ENCODE measurements at places on chromosomes 12 and 14.

GRCh38 chr12:66803930-66804329 is 125.1 kb upstream of the GRIP1 start:
- no peak for DNase-seq

DNA sequence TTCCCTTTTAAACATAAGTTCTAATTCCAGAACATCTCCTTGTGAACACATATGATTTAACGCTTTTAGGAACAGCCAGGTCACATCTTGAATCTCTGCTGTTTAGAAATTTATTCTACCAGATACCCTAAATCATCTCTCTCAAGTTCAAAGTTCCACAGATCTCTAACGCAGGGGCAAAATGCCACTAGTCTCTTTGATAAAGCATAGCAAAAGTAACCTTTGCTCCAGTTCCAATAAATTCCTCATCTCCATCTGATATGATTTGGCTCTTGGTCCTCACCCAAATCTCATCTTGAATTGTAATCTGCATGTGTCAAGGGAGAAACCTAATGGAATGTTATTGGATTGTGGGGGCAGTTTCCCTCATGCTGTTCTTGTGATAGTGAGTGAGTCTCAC is 96.3 kb upstream of the PLEKHA5 start:
- no peak for DNase-seq

DNA sequence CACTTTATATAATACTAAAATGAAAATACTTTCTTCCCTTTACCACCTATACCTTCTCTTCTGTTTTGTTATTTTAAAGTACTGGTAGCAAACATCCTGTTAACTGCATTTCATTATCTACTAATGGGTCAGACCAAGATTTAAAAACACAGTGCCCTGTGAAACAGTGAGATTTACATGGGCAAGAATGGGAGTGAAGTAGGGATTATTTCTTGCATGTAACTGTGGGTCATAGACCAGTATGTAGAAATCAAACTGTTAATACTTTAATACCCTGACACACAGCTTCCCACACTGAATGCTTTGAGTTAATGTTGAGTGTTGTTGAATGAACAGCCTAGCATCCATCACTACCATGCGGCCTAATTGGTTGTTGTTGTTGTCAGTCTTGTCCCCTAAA is 61.6 kb downstream of the PLEKHA5 start:
- no peak for DNase-seq

- DNase-seq, result no peak
These were observed 32.6 kb downstream of the STON2 start for GRCh38 chr14:81367563-81367962.

DNA sequence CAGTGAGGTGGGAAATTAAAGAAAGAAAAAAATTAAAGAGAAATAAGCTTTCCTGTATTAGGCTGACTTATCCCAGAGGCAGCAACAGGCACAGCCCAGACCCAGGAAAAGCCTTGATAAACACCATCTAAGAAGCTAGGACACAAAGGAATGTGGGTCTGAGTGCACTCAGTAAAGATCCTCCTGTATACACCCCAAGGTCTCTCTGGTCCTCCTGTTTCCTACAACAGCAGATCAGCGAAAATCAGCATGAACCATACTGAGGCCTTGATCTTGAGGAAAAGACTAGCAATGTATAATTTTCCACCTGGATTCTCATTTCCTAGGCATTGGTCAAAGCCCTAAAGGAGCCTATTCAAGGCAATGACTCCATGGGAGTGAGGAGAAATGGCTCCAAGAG is 486.3 kb upstream of the CCDC196 start:
- DNase-seq, result no peak

DNA sequence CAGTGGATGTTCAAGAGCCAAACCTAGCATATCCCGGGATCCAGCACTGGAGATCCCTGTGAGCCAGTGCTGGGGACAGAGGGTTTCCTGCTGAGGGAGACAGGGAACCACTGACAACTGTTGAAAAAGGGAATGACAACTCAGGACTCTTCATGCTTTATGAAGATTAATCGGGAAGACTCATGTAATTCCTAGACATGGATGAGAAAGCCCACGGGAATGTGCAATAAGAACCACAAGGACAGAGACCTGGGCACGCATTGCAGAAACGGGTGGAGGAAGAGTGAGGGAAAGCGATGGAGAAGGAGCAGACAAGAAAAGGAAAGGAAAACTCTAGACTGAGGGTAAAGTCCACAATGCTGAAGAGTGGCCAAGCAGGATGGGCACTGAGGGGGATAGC is 296.0 kb downstream of the PCNX1 start:
- no peak for DNase-seq

DNA sequence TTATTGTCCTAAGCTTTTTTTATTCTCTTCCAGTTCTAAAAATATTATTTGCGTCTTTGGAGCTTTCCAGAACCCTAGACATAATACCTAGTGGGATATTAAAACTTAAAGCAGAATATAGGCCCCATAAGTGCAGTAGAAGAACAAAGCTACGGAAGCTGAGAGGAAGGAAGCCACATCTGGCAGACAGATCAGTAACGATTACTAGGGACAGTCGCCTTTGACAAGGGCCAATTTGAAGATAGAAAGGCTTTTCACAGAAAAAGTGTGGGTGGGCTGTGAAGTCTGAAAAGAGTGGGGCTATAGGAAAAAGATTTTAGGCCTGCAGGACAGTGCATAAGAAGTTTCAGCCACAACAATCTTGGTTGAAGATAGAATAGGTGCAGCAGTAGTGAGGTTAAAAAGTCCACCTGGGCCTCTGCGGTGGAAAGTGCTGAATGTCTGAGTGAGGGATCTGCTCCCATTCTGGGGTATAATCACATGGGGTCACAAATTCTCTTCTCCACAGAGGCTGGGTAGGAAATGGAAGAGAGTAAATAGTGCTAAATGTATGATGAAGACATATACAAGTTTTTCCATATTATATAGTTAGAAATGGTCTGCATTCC is 114.5 kb downstream of the CMAS start:
- no peak for DNase-seq

DNA sequence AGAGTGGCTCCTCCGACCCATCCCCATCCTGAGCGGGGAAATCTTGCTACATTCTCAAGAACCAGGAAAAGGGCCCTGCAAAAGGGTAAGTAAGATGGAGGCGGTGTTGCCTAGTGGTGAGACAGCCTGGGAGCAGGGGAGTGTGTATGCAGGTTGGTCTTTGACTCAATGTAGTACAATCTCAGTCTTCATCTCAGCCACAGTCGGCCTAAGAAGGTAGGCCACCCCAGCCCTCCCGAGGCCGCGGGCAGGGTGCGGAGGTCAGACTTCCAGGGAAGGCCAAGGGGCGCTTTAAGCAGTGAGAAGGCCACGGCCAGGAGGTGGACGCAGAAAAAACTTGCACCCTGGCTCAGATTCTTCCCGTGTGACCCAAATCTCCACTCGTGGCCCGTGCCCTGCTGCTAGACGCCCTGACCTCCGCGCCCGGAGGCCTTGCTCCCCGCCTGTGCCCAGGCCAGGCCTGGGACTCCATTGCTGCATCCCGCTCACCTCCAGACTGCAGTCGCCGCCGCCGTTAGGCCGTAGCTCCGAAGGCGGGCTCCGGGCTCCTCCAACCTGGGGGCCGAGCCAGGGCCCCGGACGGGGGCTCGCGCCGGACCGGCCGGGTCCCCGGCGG is 435 bp downstream of the FOXM1 start:
- DNase-seq, result no peak

DNA sequence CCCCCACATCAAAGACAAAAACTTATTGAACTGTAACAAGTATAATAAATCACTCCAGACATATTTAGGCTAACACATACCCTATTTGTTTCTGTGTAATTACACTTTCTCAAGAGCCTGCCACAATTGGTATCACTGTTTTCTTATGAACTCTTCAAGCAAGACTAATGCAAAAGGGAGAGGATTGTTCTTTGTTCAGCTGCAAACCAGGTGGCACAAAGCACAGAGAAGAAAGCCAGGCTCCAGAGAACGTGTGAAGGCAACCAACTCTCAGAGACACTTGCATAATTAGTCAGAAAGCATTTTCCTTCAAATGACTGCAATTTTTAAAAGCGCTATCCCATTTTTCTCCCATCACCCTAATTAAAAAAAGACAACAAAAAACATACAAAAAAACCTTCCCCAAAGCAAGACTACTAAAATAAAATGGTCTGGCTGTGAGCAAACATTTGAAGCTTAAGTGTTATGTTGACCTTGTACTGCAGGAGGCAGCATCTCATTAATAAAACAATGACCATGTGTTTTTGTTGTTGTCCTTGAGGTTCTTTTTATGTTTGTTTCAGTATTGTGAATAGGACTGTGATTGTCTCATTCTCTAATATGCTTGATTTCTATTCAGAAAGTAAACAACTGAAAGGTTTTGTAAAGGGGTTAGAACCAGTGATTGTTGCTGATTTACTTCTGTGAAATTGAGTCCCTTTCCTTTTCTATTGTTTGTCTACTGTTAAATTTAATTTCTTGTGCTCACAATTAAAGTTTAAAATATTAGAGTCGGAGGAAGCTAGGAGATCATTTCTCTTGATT is 452.7 kb upstream of the PDE3A start:
- no peak for DNase-seq

- DNase-seq, result no peak
These were observed 1.2 kb downstream of the RPH3A start for GRCh38 chr12:112792743-112793142.

GRCh38 chr14:103500148-103500990 is 22.3 kb downstream of the CKB start:
- peak; percentile 77 for DNase-seq

GRCh38 chr14:62532181-62532580 is 513.1 kb downstream of the KCNH5 start:
- DNase-seq, result no peak

DNA sequence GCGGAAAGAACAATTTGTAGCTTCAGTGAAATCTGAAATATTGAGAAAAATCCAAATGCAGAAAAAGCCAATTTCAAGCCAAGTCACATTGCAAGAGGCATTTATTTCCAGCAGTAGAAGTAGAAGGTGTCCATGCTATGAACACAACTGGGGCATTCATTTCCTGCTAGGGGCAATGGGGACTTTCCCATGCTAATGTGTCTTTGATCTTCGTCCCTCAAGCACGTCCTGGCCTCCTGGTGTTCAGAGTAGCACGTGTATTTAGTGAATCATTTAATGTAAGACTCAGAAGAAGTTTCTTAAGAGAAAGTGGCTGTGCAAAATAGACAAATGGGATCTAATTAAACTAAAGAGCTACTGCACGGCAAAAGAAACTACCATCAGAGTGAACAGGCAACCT is 267.9 kb downstream of the TMEM132C start:
- no peak for DNase-seq

DNA sequence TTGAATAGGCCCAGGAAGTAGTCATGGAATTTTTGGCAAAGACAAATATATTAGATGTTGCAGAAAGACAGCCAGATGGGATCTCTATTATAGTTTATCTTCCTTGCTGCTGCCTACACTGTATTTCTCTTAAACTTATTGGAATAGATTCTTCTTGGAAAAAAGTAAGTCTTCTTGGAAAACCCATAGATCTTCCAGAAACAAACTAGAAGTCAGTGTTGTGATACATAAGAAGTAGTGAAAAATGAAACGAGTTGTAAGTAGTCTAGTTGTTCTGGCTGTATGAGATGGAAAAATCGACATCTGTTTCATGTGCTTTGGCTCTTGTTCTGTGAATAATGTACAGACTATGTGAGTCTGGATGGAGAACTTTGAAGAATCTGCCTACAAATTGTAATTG is 29.0 kb downstream of the GLIPR1L2 start:
- DNase-seq, result no peak

DNA sequence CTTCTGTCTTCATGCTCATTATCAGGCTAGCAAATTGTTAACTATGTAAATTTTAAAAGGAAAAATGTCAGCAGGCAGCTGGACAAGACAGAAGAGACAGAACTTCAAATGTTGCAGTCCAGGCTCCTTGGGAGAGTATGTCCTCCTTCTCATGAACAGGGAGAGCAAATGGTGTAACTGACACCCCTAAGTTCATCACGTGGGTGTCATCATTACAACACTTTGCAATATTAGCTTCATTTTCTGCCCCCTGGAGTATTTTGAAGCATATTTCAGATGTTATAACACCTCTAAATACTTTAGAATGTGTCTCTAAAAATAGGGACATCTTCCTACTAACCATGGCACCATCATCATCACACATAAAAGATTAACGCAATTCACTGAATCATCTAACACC is 62.1 kb downstream of the ZNF664 start:
- DNase-seq, result no peak

- DNase-seq, result no peak
These were observed 1421.0 kb upstream of the FLRT2 start for GRCh38 chr14:84108746-84109457.

DNA sequence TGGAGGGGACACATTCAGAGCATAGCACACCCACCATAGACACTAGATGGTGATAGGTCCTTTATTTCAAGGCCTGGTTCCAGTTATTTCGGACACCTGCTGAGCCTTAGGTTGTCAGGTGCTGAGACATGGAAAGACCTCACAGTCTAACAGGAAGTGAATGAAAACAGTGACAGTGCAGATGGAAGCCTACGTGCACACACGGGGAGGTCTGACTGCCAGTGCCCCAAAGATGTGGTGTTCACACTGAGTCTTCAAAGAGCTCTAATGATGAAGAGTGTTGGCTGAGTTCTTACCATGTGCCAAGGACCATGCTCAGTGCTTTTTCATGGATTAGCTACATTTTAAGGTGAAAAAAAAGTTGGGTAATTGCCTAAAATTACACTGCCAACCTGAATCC is 46.6 kb downstream of the CKB start:
- DNase-seq, result no peak

- no peak for DNase-seq
These were observed 1.2 kb upstream of the CSAD start for GRCh38 chr12:53181935-53182334.

GRCh38 chr14:106879241-106879640 is 1352.9 kb downstream of the TMEM121 start:
- no peak for DNase-seq

GRCh38 chr14:75044322-75044721 is 6.9 kb downstream of the MLH3 start:
- no peak for DNase-seq

- no peak for DNase-seq
These were observed 180.3 kb downstream of the ADGRD1 start for GRCh38 chr12:131133994-131134393.

DNA sequence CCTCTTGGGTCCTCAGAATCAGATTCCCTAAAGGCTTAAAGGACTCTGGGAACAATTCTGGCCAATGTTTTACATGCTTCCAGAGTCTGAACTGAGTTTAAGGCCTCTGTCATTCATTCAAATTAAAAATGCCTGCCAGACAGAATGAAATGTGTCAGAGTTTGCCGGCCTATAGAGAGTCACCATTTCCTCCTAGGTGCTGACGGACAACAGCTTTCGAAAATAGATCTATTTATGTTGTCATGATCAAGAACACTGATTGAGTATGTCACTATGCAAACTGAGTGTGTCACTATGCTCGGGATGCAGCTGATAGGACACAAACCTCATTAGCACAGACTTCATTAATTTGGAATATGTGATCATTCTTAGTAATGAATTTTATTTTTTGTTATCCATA is 151.4 kb upstream of the TMCC3 start:
- DNase-seq, result no peak

- no peak for DNase-seq
These were observed 980.9 kb upstream of the FBXO33 start for GRCh38 chr14:40413136-40413535.

Measured in effector CD4-positive, alpha-beta T cell (primary cell).